Naive thymus-derived CD8-positive, alpha-beta T cell (primary cell): ENCODE measurements at places on chromosomes 1 and 21.

DNA sequence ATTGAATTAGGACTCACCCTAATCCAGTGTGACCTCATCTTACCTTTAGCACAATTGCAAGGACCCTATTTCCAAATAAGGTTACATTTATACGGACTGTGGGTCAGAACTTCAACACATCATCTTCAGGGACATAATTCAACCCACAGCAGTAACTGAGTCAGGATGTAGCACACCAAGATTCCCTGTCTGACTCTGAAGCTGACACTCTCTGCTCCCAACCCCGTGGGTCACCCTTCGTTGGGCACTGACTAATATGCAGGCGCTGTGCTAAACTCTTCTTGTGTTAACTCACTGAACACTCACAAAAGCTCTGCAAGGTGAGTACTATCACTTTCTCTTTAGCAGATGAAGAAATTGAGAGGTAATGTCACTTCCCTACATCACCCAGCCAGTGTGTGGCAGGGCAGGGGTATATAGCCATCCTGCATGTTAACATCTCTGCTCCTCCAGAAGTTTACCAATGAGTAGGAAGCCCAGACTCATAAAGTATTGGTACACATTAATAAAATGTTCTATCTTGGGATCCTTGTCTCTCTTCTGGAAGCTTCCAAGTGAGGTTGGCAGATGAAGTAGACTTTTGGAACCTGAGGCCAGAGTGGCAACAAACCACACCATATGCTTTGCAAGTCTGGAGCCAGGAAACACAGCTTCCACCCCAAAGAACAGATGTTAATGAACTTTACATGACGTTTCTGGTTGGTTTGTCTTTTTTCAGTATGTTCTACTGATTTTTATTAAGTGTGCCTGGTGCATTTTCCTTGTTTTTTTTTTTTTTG, 139.2 kb upstream of the KLHDC7A start:
- DNase-seq, result no peak

DNA sequence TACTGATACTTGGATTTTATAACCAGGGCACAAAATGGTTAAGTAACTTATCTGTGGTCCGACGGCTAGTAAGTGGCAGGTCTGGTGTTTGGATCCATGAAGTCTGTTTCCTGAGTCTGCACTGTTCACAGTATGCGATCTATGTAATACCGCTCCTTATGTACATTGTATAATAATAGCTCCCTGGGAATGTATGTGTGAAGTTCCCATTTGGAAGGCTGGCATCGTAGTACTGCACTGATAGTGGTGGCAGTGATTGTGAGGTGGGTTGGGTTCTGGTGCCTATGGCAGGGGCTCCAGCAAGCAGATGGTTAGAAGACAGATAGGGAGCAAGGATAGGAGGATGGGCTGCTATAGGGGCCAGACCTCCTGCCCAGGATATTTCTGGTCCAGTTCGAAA, 25.3 kb downstream of the ITSN1 start:
- DNase-seq, result no peak

GRCh38 chr1:42822800-42823392, 5.7 kb upstream of the SVBP start:
- no peak for DNase-seq

- DNase-seq, result no peak
These were observed 36.3 kb downstream of the ARID4B start for GRCh38 chr1:235291599-235292091.

GRCh38 chr1:156807627-156808026, 9.0 kb downstream of the SH2D2A start:
- no peak for DNase-seq

GRCh38 chr1:1285102-1285571, 4.9 kb downstream of the SCNN1D start:
- DNase-seq, result no peak

DNA sequence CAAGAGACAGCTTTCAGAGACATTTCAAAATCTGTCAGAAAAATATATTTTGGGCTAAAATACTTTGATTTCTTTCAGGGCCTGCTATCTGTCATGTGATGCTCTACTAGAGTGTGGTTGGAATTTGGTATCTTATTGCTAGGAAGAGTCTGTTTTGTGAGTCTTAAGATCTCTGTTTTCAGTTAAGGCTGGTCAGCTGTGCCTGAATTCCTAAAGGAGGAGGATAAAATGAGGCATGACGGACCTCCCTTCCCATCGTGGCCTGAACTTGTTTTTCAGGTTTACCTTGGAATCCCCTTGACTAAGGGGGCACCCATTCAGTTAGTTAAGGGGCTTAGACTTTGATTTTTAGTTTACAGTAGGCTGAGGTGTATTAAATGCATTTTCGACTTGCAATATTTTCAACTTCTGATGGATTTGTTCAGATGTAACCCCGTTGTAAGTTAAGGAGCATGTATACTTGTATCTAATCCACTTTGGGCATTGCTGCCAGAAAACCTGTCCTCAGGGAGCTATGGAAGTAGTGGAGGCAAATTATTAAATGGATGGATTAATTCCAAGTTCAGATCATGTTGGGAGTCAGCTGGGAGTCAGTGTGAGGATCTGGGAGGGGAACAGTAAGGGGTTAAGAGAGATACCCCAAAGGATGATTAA, 18.3 kb downstream of the CAPN2 start:
- no peak for DNase-seq

GRCh38 chr21:38280867-38281266, 24.1 kb downstream of the KCNJ15 start:
- no peak for DNase-seq

DNA sequence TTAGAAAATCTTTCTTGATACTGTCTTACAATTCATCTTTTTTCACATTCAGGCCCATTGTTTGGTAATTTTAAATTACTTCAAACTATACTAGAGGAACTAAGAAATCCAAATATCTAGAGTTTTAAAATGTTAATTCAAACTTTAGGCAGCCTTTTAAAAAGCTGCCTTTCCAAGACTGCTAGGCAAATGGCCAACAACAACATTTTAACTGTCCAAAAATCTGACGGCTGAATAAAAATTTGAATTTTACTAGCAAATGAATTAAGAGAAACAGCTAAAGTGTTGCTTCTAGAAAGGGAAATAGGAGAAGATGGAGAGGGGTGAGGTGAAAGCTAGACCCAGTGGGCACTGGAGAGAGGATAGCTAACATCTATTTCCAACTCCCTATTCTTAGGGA, 17.2 kb downstream of the DPYD start:
- DNase-seq, result no peak

GRCh38 chr1:52834798-52835197, 7.8 kb upstream of the ZYG11A start:
- no peak for DNase-seq

DNA sequence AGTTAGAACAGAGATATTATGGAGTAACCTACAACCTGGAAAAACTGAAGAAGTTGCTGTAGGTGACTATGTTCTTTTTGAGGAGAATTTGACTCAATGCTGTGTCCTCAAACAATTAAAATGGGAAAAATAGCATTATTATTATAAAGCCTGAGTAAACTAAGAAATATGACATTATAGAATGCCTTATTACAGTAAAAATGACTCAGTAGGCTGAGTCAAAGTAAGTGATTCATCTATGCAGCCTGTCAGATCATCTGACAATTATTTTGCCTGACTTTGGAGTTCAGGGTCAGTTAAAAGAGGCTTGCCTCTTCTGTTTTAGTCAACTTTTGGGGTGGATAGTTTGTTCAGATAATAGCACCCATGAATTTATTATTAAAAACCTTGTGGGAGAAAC, 150.8 kb upstream of the PTGFR start:
- DNase-seq, result no peak

DNA sequence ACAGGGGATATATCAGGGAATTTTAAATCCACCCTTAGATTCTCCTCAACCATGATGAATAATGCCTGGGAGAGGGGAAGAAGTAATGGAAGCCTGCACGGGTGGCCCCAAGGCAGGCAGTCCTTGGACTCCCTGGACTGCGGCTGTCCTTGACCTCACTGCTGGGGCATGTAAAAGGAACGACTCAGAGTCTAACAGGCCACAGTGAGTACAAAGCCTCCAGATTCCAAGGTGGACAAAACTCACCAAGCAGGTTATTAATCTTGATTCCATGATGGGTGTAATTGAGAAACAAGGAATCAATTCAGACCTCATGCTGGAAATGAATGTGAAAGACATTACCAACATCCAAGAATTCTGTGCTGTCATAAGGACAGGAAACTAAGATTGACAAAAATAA, 13.0 kb upstream of the ARHGAP29 start:
- DNase-seq, result no peak
